ENCODE measurements at places on chromosomes 4 and X.

GRCh38 chr4:76765473-76766183 is 132.3 kb downstream of the SOWAHB start:
- no peak for DNase-seq

DNA sequence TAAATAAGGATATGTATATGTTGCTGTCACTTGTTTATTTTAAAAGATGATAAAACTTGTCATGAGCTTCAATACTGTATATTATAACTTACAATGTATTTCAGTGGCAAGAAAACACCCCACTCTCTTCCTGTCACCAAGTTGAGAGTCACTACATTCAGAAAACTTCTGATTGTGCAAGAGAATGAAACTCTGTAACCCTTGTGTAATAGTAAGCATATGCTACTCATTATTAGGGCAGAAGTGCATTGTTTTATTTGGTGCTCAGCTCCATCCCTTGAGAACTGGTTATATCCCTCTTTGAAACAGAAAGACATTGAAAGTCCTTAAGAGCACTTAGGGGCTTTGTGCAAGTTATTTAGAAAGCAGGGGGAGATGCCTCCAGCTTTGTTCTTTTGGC is 594.5 kb downstream of the ARAP2 start:
- no peak for DNase-seq

DNA sequence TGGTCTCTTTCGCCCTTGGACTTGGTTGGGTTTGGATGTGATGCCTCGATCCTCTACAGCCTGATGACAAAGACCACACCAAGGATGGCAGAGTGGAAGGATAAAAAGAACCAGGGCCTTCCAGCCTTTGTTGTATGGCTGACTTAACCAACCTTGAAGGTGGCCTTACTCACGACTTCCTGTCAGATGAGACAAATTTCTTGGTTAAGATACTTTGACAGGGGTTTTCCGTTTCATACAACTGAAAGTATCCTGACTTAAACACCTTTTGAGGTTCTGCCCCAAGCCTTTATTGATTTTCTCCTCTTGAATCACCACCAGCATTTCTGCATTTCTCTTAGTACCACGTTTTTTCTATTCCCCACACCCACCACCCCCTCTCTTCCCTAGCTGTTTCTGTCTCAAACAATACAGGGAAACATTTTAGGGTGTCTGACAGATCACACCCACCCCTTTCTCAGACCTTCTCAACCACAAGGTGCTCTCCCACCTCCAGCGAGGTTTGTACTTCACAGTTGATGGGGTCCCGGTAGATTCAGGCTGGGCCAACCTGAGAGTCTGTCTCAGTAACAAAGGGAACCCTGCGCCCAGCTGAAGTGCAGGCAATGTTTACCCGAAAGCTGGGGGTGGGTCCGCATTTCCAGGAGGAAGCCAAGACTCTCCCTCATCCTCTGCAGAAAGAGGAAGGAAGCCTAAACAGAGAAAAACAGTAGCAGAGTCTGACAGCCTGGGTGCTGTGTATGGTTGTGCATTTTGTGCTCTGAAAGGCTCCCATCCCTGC is 5.0 kb upstream of the TSPAN5 start:
- DNase-seq: no peak

DNA sequence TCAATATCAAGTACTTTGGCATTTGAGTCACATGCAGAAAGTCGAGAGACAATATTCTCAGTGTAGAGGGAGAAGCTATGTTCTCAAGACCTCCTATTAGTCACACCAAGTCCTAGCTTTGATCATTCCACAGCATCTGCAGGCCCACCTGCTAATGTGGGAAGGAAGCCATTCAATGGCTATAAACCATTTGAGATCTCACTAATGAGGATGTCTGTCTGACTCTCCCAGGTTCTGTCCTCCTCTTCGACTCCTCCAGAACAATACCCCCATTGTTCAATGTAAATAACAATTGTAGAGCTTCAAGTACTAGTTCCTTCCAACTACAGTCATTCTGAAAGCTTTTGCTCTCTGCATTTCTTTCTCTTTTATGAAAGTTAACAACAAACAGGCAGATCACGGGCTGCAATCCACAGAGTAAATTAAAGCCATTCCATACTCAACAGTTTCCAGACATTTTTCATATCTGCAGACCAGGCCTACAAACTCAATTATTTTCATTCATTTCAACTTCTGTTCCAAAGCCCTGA is 140.2 kb upstream of the EDNRA start:
- no peak for DNase-seq

DNA sequence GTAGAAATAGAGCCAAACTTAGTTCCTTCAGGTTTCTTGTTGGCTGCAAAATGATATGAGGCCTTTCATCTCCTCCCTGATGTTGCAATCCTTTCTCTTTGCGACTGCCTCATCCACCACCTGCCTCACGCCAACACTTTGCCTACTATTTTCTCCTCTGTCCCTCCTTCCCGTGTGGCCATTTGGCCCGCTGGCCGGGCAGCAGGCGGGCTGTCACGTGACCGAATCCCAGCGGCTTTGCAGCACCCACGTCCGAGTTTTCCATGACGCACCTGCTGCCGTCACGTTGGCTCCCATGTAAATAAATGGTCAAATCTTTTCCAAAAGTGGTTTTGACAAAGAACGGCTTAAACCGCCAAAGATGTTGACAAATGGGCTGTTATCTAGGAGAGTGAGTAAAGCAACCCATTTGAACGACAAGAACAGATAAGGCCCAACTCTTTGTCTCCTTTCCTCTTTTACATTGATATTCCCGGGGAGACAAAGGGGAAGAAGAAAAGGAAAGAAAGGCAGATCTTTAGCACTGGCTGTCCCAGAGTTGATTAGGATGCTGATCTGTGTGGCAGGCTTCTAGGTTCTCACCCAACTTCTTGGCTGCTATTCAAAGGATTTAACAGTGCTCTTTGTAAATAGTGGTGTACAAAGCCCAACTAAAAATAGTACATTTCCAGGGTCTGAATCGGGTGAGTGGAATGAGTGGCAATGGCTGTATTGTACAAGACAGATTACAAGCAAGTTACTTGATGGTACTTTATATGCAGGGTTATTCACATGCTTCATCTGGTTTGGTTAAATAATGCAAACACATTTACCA is 174.2 kb upstream of the JADE1 start:
- peak; percentile 64 for DNase-seq

GRCh38 chr4:66647476-66647875 is 897.8 kb downstream of the CENPC start:
- DNase-seq: no peak
